ENCODE measurements at places on chromosomes 7 and 10.

DNA sequence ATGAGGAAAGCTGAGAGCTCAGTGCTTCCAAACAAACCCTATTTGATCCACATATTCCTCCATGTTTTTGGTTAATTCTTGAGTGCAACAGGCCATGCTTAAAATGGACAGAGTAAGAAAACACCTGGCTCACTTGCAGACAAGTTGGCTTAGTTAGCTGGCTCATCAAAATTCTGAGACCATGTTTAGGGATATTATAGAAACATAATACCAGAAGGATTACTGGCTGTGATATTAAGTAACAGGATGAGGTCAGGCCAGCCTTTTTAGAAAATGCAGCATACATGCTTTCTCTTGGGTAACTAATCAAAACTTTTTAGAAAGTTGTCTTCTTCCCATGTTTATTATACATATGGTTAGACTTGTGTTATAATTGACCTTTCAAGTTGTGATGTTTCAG lies 867.2 kb upstream of the LRRTM3 start:
- no peak for DNase-seq

DNA sequence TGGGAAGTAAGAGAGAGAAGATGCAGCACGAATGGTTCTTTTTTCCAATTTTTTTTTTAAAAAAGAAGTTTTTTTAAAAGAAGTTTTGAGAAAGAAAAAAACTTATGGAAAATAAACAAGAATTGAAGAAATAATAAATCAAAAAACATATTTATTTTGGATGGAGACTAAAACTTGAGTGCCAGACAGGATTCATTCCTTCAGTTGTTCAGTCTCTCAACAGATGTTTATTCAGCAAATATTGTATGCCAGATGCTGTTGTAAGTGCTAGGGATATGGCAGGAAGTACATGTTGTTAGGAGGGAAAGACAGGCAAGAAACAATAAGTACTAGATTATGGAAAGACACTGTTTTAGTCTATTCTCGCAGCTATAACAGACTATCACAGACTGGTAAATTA lies 750.7 kb upstream of the PHF14 start:
- no peak for DNase-seq

DNA sequence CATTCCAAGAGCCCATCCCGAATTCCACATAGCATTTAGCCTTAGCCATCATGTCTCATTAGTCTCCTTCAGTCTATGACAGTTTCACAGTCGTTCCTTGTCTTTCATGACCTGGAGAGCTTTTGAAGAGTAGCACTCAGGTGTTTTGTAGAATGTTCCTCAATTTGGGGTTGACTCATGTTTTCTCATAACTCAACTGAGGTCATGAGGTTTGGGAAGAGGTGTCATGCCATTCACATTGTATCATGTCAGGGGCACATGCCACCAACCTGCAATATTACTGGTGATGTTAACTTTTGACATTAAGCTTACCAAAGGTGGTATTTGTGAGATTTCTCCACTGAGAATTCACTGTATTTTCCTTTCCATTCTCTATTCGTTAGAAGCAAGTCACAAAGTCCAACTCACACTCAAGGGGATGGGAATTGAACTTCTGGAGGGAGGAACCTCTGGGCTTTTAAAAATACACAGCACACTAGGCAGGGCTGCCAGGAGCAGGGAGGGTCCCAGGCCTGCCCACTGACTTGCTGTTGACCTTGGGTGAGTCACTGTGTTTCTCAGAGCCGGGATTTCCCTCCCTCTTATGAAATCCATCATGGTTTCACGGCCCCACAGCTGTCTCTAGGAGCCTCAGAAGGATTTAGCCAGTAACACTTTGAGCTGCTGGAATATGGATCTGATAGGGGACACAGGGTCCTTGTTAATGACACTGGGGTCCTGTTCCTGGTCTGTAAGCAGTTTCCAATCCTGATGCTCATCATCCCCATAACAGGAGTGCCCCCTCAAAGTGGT lies 74.4 kb upstream of the TCF7L2 start:
- no peak for DNase-seq

- peak; percentile 58 for DNase-seq
These were observed 84.6 kb downstream of the CH25H start for GRCh38 chr10:89122433-89123051.

GRCh38 chr7:55481155-55481554 lies 91.1 kb downstream of the VOPP1 start:
- no peak for DNase-seq

GRCh38 chr10:59372543-59372942 lies 10.2 kb upstream of the FAM13C start:
- DNase-seq: no peak

DNA sequence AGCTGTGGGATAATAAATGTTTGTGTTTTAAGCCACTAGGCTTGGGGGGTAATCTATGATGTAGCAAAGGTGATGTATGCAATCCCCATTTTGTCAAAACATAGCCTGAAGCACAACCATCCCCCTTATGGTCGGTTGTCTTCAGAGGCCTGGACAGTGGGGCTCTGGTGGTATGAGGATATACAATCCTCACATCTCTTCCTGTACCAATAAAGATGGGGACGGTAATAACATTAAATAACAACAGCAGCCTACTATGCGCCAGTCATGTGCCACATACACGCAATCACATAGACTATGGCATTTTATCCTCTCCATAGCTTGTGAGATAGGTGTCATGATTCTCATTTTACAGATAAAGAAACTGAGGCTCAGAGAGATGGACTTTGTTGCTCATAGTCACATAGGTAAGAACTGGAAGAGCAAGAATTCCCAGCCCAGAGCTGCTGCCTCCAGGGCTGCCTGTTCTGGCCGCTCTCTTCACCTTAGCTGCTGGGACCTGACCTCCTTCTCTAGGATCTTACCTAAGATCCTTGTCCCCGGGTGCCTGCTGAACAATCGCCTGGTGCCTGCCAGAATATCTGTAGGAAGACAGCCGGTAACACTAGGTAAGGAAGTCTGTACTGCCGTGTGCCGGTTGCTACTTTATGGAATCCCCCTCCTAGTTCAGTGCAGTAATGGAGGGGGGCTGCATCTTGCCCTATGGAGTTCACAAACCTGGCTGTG lies 108.6 kb downstream of the ARHGAP22 start:
- DNase-seq: no peak

DNA sequence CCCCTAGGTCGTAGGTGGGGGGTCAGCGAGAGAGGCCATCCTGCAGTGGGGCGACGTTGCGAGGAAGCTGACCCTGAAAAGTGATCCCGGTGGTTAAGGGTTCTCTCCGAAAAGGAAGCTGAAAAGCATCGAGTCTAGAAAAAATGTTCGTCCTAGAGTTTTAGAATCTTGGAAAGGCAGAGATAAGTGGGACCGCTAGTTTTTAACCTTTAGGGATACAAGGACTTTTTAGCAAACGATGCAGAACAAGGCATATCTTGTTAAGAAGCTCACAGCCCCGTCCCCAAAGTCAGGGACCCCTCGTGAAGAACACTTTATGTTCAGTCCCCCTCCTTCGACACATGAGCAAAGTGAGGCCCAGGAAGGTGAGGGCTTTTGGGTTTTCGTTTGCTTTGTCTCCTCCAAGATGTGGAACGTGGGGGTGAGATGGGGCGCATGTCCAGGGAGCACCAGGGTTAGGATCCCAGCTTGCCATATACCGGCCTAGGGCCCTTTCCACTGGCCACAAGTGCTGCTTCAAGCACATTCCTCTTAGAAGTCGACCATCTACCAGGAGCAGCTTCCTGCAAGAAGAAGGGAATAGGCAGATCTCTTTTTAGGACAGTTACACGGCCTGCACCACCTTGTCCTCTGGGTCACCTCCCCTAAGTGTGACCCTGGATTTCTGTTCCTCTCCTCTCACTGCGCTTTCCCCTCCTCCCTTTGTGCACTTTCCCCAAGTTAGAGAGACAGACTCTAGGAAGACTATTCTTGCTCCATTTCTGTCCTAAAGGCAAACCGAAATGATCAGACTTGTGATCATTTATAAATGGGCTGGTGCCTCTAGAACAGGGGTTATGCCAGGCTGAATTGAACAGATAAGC lies 969 bp downstream of the SLC35G1 start:
- no peak for DNase-seq

DNA sequence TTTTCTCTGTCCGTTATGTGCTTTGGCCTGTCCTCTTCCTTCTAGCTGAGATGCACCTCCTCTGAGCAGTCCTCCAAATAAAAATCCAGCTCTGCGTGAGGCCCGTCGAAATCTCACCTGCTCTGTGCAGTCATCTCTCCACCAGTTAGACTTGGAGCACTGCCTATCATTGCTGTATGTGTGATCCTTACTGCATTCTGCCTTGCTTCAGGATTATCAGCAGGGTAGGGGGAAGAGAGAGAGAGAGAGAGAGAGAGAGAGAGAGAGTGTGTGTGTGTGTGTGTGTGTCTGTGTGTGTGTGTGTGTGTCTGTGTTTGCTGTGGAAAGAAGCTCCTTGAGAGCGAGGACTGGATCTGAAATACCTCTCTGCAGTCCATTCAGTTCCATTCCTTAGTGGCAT lies 129.4 kb downstream of the CCNY start:
- no peak for DNase-seq

GRCh38 chr7:31071645-31072029 lies 19.5 kb downstream of the ADCYAP1R1 start:
- no peak for DNase-seq

- DNase-seq: no peak
These were observed 97.6 kb upstream of the CTTNBP2 start for GRCh38 chr7:117970801-117971200.

DNA sequence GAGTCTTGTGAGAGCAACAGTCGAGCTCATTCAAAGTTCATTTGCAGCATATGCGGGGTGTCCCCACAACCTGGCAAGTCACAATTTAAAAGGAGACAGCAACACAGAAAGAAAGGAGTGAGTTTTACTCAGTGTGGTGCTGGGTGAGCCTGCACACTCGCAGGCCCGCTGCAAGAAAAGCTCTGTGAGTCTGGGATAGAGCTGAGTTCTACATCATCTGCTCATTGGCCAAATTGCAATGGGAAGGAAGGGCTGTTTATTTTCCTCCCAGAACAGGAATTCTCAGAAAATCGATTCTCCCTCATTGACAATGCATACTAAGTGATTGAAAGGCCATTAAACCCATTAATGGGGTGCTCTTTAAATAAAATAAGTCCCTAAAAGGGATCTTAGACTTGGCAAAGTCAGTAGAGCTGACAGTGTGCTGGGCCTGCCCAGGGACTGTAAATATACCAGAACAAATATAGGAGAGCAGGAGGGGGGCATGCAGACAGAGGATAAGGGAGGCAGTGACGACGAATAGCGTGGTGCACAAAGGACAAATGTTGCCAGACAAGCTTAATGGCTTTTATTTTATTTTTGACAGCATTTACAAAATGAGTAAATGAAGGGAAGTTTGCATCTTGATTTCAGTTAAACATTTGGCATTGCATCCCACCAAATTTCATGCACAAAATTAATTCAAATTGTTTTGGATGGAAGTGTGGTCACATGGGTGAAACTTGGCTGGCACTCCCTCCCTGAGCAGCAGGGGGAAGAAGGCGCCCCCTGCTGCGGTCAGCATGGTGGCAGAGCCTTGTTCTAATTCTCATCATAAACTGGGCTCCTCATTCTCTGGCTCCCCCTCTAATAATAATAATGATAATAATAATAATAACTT lies 215.7 kb downstream of the SNX10 start:
- no peak for DNase-seq

GRCh38 chr7:95802270-95802669 lies 29.9 kb downstream of the DYNC1I1 start:
- DNase-seq: no peak

- DNase-seq: no peak
These were observed 33.3 kb downstream of the CYCS start for GRCh38 chr7:25091779-25092178.

Data from pulmonary artery endothelial cell (primary cell).